ENCODE measurements at places on chromosomes 2 and 18.

GRCh38 chr18:40577981-40578365 lies 1377.1 kb upstream of the PIK3C3 start:
- DNase-seq: no peak

DNA sequence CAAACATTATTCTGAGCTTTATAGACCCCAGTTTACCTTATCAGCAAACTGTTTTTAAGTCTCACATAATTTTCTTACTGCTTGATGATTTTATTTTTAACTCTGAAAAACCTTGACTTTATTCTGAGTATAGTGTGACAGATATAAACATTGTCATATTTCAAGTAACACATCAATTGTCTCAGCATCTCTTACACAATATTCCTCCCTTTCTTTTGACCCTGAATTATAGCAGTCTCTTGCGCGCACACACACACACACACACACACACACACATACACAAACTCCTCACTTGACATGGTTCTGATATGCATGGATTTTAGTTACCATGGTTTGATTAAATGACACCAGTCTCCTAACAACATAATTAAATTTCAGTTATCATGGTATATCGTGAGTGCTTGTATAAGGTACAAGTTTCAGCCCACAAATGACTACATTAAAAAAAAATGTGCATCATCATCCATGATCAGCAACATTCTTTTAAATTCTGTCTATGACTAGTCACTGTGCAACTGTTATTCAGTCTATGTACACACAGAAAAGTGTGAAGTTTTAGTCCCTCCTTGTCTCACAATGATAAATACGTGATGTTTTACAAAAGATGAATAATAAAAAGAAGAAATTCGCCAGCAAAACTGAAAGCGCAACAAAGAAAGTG lies 39.5 kb upstream of the TACR1 start:
- DNase-seq: peak; percentile 50

- DNase-seq: no peak
These were observed 185.9 kb upstream of the LINC00305 start for GRCh38 chr18:64334748-64335147.

DNA sequence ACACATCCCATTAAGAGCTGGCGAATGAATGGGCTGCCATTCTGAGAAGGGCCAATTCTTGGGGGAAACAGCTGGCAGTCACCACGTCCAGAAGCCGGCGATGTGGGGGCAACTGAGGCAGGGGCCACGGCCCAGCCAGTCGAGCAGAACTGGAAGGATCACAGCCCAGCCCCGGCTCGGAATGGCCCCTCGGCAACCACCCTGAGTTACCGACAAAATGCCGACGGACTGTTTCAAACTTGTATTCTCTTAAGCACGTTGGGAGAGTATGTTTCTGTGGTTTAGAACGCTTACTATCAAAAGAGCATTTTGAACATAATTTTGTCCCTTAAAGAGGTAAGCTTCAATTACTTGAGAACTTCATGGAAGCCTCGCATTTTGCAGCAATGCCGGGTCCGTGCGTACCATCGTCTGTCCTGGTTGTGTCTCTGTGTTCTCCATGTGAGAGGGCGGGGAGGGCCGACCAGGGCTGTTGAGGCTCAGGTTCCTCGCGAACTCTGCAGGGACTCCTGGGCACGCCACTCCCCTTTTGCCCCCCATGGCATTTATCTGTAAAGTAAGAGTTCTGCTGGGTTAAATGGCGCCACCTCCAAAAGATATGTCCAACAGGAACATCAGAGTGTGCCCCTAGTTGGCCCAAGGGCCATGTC lies 155.9 kb downstream of the TWIST2 start:
- no peak for DNase-seq

DNA sequence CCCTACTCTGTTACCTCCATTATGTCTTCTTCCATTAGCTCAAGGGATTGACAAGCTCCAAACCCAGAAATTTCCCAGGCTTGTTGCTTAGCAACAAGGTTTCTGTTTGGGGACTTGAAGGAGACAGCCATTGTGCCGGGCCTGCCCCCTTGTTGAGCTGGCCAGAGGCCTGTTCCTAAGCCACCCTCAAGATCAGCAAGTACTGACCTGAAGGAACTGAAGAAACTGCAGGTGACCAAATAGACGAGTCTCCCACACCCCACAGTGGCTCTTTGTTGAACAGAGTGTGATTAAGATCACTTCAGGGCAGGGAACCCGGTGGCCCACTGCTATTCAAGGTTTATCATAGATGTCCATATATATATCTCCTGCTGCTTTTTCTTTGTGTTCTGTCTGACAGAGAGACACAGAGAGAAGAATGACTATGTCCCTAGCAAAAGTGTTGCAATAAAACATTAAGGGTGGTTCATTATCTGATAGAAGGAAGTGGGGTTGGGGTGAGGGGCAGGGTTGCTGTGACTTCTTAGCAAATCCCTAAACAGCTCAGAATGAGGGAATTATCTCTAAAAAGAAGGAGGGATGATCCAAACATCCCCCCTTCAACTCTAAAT lies 69.2 kb downstream of the RNF144A start:
- no peak for DNase-seq

- DNase-seq: no peak
These were observed 2.3 kb upstream of the ONECUT2 start for GRCh38 chr18:57432751-57433400.

DNA sequence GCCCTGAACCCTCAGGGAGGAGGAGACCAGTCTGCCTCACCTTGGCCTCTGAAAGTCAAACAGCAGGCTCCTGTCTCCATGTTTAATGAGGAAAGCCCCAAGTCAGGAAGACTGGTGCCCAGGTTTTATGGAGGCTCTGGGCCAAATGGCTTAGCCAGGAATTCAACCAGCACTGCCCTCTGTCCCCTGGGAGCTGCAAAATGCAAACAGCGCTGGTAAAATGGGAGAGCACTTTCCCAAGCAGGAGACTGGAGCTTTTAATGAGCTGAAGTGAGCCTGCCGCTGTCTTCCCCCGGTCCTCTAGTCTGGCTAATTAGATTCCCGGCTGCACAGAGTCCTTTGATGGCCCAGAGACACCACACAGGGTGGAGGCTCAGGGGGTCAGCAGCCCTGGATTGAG lies 276.0 kb upstream of the TRIB2 start:
- no peak for DNase-seq

Measured in Panc1 (cell line).